ENCODE measurements at places on chromosomes 7 and 10.

- no peak for DNase-seq
These were observed 172.6 kb upstream of the NRP1 start for GRCh38 chr10:33506838-33507661.

GRCh38 chr7:150380463-150380862 is 1.3 kb downstream of the ZNF775 start:
- no peak for DNase-seq

DNA sequence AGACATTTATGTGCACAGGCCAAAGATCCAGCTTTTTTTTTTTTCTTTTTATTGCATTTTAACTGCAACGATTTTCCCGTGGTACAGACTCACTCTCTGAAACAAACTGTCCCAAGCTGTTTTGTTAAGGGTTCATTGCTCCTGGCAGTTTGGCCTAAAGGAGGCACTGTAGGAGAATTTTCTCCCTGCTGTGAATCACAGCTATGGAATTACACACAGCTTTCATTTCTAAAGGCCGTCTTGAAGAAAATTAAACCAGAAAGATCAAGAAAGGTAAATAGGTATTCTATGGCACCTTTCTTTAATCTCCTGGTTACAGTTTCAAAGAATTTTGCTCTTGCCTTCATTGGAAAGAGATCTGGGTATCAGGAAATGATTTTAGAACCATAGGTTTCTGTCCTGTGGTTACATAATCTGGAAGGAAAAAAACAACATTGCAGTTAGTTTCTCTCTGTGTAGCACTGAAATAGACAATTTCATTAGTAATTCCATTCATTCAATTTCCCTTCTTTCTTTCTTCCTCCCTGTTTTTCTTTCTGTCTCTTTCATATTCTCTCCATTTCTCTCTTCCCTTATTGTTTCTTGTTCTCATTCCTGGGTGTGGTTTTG is 51.2 kb downstream of the PDK4 start:
- no peak for DNase-seq

- DNase-seq: no peak
These were observed 86.4 kb downstream of the SEPTIN14 start for GRCh38 chr7:55776196-55776595.

GRCh38 chr10:5343561-5343960 is 21.2 kb upstream of the UCN3 start:
- DNase-seq: peak; percentile 3

GRCh38 chr10:61628875-61629513 is 33.7 kb upstream of the CABCOCO1 start:
- DNase-seq: no peak

DNA sequence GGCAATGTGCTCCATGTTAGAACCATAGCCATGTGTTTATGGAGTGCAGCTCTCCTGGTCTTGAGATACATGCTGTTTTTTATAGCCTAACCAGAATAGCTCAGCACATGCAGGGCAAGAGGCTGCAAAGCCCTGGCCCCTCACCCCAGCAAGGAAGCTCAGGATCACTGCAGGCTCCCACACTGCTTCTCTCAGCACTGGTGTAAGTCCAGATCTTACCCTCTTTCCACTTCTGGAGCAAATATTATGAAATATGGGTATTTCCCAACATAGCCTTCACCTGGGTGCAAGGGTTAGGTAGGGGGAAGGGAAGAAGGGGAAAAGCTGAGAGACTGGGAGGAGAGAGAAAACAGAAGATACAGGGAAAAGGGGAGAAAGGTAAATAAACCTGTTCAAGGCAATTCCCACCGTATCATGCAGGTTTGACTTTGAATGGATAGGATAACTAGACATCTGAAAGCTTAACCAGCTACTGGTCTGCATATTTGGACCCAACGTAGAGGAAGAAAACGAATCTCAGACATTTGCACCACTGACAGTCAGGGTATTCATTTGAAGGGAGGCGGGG is 19.7 kb downstream of the SKIDA1 start:
- no peak for DNase-seq

DNA sequence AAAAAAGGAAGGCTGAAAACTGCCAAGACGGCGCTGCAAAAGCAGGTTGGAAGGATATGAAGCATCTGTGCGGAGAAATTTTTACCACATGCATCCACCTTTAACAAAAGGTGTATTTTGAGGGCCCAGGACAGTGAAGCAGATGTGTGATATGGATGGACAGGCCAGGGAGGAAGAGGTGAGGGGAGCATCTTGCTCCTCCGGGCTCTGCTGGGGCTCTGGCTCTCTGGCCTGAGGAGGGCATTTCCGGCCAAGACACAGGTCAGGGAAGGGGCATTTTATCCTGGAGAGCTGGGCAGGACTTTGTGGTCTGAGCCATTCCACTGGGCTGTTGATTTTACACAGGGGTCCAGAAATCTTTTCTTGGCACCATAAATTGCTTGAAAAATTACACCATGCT is 175.1 kb downstream of the ZMYND11 start:
- no peak for DNase-seq

DNA sequence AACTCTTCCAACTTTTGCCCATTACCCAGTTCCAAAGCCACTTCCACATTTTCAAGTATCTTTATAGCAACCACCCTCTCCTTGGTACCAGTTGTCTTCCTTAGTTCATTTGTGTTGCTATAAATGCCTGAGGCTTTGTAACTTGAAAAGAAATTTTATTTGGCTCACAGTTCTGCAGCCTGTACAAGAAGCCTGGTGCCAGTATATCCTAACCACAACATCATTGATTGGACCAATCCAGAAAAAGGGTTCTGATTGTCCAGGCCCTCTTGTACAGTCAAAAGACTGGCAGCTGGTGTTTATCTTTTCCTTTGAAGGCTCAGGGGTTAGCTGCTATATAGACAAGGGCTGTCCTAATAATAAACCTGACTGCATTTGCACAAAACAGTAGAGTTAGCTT is 21.1 kb upstream of the ABCC2 start:
- DNase-seq: no peak

DNA sequence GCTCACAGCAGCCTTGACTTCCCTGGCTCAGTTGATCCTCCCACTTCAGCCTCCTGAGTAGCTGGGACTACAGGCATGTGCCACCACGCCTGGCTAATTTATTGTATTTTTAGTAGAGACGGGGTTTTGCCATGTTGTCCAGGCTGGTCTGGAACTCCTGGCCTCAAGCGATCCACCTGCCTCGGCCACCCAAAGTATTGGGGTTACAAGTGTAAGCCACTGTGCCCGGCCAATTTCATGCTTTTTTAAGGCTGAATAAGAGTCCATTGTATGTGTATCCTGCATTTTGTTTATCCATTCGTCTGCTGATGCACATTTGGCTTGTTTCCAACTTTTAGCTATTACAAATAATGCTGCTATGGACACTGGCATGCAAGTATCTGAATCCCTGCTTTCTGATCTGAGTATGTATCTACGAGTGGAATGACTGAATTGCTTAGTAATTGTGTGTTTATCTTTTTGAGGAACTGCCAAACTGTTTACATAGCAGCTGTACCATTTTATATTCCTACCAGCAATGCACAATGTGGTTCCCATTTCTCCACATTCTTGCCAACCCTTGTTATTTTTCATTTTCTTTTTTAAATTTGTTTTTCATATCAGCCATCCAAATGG is 37.3 kb upstream of the TPST1 start:
- no peak for DNase-seq

- DNase-seq: no peak
These were observed 28.3 kb downstream of the IDE start for GRCh38 chr10:92545556-92545955.

- DNase-seq: no peak
These were observed 92.6 kb downstream of the MTERF1 start for GRCh38 chr7:91787931-91788330.

DNA sequence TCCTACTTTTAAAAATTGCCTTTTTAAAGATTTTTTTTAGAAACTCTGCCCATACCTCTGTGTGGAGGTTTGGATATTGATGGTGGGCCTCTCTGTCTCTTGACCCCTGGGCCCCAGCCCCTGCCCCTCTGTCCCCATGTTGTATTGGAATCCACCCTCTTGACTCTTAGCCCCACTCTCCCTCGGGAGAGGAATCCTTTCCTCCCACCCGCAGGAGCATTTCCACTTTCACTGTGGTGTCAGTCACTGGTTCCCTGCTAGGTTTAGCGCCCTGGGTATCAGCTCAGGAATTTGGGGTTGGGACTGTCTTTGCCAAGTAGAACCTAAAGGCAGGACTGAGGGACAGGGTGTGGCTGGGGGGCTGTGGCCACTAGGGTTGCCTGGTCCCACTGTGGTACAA is 10.1 kb downstream of the PFKFB3 start:
- no peak for DNase-seq

- DNase-seq: no peak
These were observed 11.4 kb downstream of the ACTR1A start for GRCh38 chr10:102491136-102491535.

DNA sequence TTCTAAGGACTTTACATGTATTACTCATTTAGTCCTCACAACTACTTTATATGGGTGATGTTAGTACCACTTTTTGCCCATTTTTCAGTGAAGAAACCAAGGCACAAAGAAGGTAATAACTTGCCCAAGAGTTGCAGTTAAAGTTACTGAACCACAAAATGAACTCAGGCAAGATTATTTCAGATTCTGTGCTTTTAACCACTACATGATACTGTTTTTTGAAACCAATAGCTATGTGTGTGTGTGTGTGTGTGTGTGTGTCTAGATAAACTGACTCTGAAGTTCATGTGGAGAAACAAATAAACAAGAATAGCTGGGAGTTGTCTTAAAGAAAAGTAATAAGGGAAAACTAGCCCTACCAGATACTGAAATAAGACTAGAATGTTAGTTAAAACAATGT is 60.8 kb upstream of the OIT3 start:
- no peak for DNase-seq

DNA sequence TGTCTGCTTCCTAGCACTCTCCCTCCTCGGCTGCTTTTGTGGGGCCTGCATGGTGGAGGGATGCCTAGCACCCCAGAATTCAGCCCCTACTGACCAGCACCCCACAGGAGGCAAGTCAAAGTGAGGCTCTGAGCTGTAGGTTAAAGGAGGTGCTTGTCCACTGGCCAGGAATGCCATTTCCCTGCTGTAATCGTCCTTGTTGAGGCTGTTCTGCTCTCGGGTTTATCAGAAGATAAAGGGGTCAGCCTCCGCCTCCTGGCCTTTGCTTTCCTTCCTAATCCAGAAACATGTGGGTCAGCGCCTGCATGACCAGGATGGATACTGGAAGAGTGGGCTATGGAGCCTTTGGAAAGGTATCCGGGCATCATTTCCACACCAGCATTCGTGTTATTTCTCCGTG is 98.9 kb downstream of the MKI67 start:
- DNase-seq: no peak

- no peak for DNase-seq
These were observed 14.5 kb downstream of the SRGN start for GRCh38 chr10:69102440-69102839.

DNA sequence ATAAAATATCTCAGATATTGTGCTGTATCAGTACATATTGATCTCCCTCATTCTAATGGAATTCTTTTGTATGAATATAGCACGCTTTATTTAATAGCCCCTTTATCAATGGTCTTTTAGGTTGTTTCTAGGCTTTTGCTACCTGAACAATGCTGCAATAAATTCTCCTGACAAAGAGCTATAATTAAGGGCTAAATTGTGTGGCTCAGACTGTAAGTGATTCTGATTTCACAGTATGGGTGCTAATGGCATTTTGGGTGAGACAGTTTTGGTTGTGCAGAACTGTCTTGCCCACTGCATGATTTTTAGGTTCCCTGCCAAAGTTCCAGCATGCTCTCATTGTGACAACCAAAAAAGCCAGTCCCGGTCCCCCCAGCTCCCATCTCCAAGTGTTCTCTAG is 363.2 kb downstream of the REEP3 start:
- no peak for DNase-seq

Data from CD4-positive, alpha-beta memory T cell (primary cell).